ENCODE measurements at places on chromosomes 1 and 21.

GRCh38 chr1:109239409-109240068 is 9.8 kb upstream of the CELSR2 start:
- no peak for DNase-seq

GRCh38 chr1:3993619-3994375 is 93.7 kb upstream of the C1orf174 start:
- no peak for DNase-seq

GRCh38 chr1:241998412-241998921 is 431 bp downstream of the MAP1LC3C start:
- peak; percentile 3 for DNase-seq

GRCh38 chr1:14777516-14778506 is 179.3 kb downstream of the KAZN start:
- no peak for DNase-seq

- DNase-seq, result no peak
Observed at GRCh38 chr1:52210044-52210443, 68.2 kb downstream of the ZFYVE9 start.

DNA sequence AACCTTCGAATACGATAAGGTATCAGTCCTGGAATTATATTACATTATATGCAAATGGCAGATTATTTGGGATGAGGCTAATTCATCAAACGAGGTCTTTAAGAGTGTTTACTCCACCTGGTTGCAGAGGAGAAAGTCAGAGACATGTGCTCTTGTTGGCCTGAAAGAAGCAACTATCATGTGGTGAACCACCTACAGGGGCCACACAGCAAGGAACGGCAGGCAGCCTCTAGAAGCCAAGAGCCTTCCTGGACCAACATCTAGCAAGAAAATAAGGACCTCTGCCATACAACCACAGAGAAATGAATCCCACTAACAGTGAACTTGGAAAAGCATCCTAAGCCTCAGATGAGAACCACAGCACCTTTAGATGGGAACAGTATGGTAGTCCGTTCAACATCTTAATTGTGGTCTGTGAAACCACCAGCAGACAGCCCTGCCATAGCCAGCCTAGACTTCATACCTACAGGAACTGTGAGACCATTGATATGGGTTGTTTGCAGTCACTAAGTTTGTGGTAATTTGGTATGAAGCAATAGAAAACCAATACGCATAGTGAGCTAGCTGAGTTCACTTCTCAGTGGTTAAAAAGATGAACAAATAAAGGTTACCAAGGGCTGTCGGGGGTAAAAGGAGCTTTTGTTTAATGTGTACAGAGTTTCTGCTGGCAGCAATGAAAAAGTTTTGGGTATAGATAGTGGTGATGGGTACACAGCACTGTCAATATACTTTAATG is 345.7 kb upstream of the RUNX1 start:
- no peak for DNase-seq

DNA sequence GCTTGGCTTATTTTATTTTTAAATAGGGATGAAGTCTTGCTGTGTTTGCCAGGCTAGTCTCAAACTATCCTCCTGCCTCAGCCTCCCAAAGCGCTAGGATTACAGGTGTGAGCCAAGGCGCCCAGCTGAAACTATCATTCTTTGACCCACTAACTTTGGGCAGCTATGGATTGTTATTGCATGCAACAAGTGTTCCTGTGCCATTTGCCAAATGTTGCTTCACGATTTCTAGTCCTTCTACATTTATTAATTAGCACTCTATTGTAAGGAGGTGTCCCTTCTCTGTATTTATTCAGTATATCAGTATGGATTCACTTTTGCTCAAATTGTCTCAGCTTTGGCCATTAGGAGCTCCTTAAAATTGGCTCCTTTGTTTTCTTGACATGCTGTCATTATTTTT is 36.4 kb downstream of the YTHDF2 start:
- DNase-seq, result no peak

DNA sequence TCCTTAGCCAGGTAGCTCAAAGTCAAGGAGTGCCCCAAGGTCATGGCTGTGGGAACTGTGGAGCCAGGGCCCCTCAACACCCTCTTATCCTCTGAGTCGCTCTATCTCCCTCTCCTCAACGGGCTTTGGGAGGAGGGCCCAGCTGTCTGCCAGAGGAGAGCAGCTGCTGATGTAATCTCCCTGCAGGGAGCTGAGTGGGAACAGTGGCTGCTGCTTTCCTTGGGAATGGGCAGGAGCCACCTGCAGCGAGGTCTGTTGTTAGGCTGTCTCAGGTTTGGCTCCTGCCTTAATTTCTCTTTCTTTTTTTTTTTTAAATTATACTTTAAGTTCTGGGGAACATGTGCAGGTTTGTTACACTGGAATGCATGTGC is 58.8 kb upstream of the MAP1LC3C start:
- DNase-seq, result no peak

DNA sequence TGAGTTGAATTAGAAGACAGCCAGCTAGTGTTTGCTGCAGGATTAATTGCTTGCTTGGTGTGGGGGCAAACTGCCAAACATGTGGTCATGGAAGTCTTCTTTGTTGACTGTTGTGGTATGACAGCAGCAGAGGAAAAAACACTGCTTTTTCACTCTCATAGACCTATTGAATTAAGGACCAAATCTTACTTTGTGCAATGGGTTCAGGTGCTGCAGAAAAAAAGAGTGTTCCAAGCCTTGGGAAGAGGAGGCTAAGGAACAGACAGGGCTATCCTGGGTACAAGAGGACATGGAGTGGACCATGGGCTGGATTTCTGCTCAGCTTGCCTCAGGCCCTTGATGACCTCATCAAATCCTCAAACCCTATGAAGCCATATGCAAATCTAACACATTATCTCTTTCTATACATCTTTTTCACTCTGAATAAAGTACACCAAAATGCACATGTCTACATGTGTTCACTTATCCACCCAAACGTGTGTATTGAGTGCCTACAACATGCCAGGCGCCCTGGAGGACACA is 61.5 kb downstream of the SIPA1L2 start:
- no peak for DNase-seq

DNA sequence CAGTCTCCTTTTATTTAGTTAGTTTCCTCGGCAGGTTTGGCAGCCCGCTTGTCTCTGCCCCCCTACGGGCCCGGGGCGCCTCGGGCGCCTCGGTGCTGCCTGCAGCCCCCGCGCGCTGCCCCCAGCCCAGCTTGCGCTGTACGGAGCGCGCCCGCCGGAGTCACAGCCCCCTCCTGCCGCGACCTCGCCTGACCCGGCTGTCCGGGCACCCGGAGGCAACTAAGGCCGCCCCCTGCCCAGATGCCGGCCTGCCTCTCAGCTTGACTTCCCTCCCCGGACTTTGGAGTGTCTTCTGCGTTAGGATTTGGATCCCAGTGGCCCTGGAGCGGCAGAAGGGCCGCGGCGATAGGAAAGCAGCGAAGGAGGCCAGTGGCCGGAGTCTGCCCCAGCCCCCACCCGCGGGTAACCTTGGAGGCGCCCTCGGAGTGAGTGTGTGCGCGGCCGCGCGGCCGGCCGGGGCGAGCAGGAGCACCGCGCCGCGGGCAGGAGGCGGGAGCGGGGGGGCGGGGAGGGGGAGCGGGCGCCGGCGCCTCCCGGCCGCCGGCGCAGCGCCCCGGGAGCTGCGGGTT is 7.6 kb downstream of the CDKN2C start:
- no peak for DNase-seq

DNA sequence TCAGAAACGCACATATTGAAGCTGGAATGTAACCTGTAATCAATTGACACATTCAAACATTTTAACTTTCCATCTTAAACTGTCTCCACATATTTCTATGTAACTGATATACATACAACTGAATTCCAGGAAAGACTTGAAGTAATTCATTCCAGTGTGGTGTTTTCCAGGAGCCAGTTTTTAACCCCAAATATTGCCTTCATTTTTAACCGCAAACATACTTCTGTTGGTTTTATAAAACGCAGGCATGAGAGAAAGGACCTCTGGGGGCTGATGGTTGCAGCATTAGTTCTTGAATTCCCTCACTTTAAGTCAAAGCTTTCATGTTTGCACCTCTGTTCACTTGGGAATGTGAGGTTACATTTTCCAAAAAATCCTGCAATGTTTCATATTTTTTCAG is 204.1 kb downstream of the CRB1 start:
- DNase-seq, result no peak

DNA sequence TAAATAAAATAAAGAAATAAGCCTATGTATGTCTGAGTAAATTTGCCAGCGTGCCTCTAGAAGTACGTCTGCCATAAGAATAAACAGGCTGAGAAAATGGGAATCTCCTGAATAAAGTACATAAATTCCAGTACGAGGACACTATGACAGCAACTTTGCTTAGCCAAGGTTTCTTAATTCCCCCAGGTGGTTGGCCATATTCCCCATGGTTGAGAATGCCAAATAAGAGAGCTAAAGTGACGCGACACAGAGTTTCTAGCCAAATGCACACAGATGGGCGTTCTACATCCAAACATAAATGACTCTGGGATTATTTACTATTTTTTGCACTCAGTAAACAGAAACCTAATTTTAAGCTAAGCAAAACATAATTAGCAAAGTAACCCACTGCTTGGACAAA is 19.5 kb downstream of the KCNH1 start:
- no peak for DNase-seq

DNA sequence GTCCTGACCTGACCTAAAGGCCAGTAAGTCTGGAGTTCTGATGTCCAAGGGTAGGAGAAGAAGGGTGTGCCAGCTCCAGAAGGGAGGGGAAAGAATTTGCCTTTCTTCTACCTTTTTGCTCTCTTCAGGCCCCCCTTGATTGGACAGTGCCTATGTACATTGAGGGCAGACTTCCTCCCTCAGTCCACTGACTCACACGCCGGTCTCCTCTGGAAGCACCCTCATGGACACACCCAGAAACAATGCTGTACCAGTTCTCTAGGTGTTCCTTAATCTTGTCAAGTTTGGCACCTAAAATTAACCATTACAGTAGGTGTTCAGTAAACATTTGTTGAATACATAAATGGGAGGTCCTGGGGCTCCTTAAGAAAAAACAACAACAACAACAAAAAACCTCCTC is 51.0 kb upstream of the POU2F1 start:
- no peak for DNase-seq

DNA sequence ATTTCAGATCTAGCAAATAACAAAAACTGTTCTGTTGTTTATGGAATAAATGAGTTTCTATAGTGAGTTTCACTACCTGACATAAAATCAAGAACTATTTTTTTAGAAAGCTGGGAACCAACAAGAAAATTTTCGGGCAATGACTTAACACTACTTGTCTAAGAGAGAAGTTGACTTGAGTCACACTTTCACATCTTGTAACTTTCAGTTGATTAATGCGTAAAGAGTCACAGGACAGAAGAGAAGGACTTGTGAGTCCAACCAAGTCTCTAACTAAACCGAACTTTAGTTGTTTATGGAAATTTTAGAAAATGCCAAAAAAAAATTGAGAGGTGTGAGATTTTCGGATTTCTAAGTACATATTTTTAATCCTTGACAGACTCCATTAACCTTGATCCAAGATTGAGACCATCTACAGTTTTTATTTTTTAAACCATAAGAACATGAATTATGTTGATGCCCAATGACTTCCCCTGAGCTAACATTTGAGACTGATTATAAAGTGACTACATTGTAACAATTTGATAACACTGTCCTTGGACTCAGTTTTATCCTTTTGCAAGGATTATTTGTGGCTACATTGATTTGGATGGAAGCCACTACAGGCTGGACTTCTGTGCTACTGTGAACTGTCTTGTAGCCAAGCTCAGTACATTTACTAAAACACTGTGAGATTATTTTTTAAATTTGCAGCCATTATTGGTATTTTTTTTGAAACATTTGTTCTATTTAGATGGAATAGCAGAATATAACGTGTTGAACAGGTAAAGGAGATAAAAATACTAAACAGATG is 284.0 kb downstream of the PTPRC start:
- DNase-seq, result no peak

- no peak for DNase-seq
Observed at GRCh38 chr1:210757677-210758076, 376.3 kb downstream of the KCNH1 start.

- DNase-seq, result no peak
Observed at GRCh38 chr1:211606914-211607753, 28.2 kb upstream of the SLC30A1 start.

DNA sequence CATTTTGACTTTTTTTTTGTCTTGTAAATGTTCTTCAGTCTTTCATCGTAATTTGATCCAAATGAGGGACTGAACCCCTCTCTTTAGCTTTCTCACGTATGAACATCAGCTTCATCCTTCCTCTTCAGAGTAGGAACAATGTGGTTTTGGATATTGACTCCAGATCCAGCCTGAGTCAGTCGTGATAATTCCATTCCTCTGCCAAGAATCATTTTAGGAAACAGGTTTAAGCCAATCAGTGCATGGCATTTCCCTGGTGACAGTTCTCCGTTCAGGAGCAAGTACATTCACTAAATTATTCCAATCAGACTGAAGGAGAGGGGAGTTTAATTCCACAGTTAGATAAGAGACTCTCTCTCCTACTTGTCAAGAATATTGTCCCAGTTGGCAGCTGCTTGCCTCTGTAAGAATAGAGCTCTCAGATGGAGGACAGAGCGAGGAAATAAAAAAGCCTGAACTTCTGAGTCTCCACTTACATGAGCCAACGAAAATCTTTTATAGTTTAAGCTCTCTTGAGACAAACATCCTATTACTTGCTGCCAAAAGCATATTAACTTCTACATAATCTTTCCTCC is 18.6 kb downstream of the RHOU start:
- no peak for DNase-seq

GRCh38 chr1:214990619-214991018 is 91.9 kb upstream of the KCNK2 start:
- no peak for DNase-seq

GRCh38 chr1:109979489-109980091 is 5.0 kb upstream of the AHCYL1 start:
- no peak for DNase-seq

DNA sequence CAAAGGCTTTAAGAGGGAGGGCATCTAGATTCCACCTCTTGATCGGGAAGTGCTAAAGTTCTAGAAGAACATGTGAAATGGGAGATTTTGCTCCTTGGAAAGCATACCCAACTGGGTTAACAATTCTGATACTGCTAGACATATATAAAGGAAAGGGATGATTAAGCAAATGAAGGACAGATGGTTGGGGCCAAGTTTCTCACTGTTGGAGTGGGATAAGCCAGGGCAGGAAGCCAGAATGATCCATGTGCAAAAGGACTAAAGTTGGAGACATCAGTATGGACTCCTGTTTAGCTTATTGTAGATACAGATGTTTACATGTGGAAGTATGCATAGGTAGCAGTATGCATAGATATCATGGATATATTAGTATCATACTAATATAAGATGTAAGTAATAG is 16.8 kb downstream of the PLA2G5 start:
- DNase-seq, result no peak

- DNase-seq, result no peak
Observed at GRCh38 chr1:176499671-176500070, 36.7 kb downstream of the PAPPA2 start.

All from CD4-positive, alpha-beta T cell (primary cell).